ENCODE measurements at places on chromosomes 3 and 15. TPM values are rescaled to one million over a fixed set of nuclear protein-coding genes. Genes with fewer than 3 reads are reported as not detected.

- no peak for DNase-seq
- no peaks in the 10 kb centered on the region for H3K36me3 ChIP-seq
- H3K27me3 ChIP-seq, result no peaks in the 10 kb centered on the region
Measured at GRCh38 chr3:188691665-188692064, 480.1 kb upstream of the TPRG1 start.

DNA sequence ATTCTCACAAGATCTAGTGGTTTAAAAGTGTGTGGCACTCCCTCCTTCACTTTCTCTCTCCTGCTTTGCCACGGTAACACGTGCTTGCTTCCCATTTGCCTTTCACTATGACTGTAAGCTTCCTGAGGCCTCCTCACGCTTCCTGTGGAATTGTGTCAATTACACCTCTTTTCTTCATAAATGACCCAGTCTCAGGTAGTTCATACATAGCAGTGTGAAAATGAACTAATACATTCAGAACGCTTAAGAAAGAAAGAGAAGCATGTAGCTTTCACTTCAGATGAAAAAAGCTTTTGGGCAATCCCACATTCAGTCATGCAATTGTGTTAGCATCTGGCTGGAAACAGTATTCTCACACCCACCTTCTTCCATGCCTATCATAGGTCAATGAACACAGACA, 24.4 kb downstream of the P3H2 start:
- no peak overlapping the region for H3K27ac ChIP-seq
- no peaks in the 10 kb centered on the region for H3K27me3 ChIP-seq
- H3K36me3 ChIP-seq, result no peaks in the 10 kb centered on the region
- H3K4me1 ChIP-seq, result peaks cover 32% of the 10 kb centered on the region
- no peak for DNase-seq

ISY1 gene
- 1.6 TPM for total RNA-seq

SAMMSON gene
- not detected for total RNA-seq
